ENCODE measurements at places on chromosomes 13 and 19. TPM values are rescaled to one million over a fixed set of nuclear protein-coding genes. Genes with fewer than 3 reads are reported as not detected.

Gene CLIP3
- 4.7 TPM for total RNA-seq

Gene ZNF136
- 4.6 TPM for total RNA-seq

Gene WDR87
- not detected for total RNA-seq

Gene CRB3
- total RNA-seq: 0.21 TPM

Gene C19orf33
- total RNA-seq: 201 TPM

Gene COMP
- 0.69 TPM for total RNA-seq

Gene CLDN10
- total RNA-seq: 10.5 TPM

Gene LRRC63
- total RNA-seq: 0.15 TPM

Gene HSD17B14
- 20.8 TPM for total RNA-seq

DNA sequence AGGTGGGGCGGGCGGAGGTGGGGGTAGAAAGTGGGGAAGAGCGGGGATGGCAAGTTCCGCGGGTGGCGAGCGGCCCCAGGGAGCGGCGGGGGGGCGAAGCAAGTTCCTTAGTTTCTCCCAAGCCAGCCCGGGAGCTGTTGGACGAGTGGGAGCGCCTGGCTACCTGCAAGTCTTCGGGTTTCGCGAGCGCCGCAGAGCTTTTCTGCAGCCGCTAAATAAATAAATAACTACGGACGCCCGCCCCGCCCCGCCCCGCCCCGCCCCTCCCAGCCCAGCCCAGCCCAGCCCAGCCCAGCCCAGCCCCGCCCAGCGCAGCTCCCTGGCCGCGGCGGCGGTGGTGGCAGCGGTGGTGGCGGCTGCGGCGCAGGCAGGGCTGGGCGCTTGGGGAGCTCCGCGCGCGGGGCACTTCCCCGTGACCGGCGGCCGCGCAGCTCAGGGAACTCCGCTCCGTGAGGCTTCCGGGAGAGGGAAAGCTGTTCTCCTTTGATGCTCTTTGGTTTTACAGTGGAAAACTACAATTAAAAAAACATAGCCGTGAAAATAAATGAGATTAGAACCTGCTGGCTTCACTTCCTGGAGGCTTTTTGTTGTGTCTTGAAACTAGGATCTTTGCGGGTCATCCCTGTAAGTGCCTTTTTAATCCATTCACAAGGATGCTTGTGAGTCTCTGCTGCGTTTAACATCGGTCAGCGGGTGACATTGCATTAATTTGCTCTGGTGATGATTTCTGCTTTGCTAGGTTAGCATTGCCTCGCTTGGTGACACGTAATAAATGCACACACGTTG is at the start of gene UBE2L5:
Gene UBE2L5, plus strand, starts transcription at position 440 of the 786 bp plus-strand sequence. CDS start 5,498 bp downstream, outside the sequence.
- peaks cover 5% of the 10 kb centered on the region for H3K4me1 ChIP-seq
- no peaks in the 10 kb centered on the region for H3K36me3 ChIP-seq
- peak within 1 kb of the TSS; percentile 86 for H3K4me3 ChIP-seq
- peak within 1 kb of the TSS; percentile 90 for H3K27ac ChIP-seq

DNA sequence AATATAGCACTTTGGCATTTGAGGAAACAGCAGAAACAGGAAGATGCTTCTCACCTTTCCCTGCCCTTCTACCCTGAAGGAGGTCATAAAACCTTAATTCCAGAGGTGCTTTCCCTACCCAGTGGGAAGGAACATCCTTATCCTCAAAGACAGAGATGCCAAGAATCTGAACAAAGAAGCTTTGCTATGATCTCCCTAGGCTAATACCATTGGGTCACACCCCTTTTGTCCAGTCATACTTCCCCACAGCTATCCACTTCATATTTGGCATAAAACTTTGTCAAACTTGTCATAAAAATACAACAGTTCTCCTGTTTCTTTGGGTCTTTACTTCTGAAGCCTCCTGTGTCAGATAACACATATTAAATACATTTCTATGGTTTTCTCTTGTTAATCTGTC is 21.7 kb upstream of the RXFP2 start:
- no peak for DNase-seq
- no peaks in the 10 kb centered on the region for H3K27me3 ChIP-seq
- H3K36me3 ChIP-seq: no peaks in the 10 kb centered on the region
- no peak overlapping the region for H3K4me3 ChIP-seq
- no peaks in the 10 kb centered on the region for H3K4me1 ChIP-seq
- no peak overlapping the region for H3K27ac ChIP-seq

- no peaks in the 10 kb centered on the region for H3K27me3 ChIP-seq
- H3K27ac ChIP-seq: no peak overlapping the region
- no peaks in the 10 kb centered on the region for H3K4me1 ChIP-seq
- no peak for DNase-seq
These were observed 37.5 kb downstream of the ZNF557 start for GRCh38 chr19:7106711-7107657.

DNA sequence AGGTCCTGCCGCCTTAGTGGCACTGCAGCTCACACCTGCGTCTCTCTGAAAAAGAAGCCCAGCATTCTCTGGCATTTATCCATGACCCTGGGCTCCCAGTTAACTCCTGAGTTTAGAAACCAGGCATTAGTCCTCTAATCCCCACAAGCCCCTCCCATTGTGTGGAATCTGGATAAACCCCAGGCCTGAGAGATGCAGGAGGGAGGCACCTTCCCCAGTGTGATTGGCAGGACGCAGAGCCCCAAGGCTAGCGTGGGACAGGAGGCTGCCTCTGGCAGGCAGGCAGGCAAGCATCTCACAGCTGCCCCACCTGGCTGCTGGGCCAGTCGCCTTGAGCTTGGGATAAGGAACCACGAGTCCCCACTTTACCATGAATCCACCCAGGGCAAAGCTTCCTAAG is 11.0 kb upstream of the SERPINE3 start:
- no peak overlapping the region for H3K4me3 ChIP-seq
- no peak for DNase-seq
- H3K36me3 ChIP-seq: no peaks in the 10 kb centered on the region
- H3K27ac ChIP-seq: no peak overlapping the region
- H3K27me3 ChIP-seq: no peaks in the 10 kb centered on the region
- H3K4me1 ChIP-seq: no peaks in the 10 kb centered on the region

GRCh38 chr19:42140125-42140754 is 8.0 kb upstream of the POU2F2 start:
- H3K4me3 ChIP-seq: no peak overlapping the region
- H3K4me1 ChIP-seq: no peaks in the 10 kb centered on the region
- no peaks in the 10 kb centered on the region for H3K36me3 ChIP-seq

- no peak overlapping the region for H3K27ac ChIP-seq
- H3K4me1 ChIP-seq: no peaks in the 10 kb centered on the region
- DNase-seq: no peak
These were observed 786.2 kb downstream of the PCDH9 start for GRCh38 chr13:66443926-66444325.

DNA sequence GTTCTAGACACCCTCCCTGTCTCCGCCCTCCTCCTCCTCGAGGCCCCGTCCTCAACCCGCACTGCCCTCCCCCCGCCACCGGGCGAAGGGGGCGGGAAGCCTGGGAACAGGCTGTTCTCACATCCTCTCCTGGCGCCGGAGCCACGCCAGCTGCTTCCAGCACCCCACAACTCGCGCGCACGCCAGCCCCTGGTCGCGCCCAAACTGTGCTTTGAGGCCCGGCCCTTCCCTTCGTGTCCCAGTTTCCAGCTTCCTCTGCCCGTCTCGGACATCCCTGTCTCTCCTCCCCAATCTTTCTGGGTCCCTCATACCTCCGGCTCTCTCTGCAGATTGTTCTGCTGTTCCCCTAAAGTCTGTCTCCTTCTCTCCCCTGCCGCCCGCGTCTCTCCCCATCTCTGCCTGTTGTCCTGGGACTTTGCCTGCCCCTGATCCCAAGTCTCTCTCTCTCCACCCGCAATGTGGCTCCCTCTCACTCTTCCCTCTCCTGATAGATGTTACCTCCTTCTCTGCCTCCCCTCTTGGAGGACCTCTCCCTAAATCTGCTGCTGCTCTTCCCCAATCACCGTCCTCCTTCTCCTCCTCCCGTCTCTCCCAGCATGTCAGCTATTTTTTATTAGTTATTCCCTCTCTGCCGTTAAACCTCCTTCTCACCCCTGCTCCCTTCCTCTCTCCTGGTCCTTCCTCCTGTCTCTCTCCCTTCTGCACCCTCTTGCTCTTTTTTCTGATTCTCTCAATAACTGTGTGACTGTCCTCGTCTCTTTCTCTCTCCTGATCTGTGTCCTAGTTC is 14.2 kb downstream of the DPF1 start:
- peaks cover 18% of the 10 kb centered on the region for H3K4me1 ChIP-seq
- no peak overlapping the region for H3K27ac ChIP-seq
- H3K4me3 ChIP-seq: no peak overlapping the region
- no peak for DNase-seq
- H3K36me3 ChIP-seq: no peaks in the 10 kb centered on the region

GRCh38 chr13:46374710-46375109 is 12.3 kb downstream of the RUBCNL start:
- H3K27ac ChIP-seq: no peak overlapping the region
- H3K36me3 ChIP-seq: no peaks in the 10 kb centered on the region
- H3K4me3 ChIP-seq: no peak overlapping the region
- no peak for DNase-seq
- no peaks in the 10 kb centered on the region for H3K4me1 ChIP-seq

GRCh38 chr13:44819245-44819644 is 170.0 kb downstream of the NUFIP1 start:
- H3K4me3 ChIP-seq: no peak overlapping the region
- no peaks in the 10 kb centered on the region for H3K27me3 ChIP-seq
- DNase-seq: peak; percentile 22
- H3K4me1 ChIP-seq: no peaks in the 10 kb centered on the region
- H3K27ac ChIP-seq: no peak overlapping the region

DNA sequence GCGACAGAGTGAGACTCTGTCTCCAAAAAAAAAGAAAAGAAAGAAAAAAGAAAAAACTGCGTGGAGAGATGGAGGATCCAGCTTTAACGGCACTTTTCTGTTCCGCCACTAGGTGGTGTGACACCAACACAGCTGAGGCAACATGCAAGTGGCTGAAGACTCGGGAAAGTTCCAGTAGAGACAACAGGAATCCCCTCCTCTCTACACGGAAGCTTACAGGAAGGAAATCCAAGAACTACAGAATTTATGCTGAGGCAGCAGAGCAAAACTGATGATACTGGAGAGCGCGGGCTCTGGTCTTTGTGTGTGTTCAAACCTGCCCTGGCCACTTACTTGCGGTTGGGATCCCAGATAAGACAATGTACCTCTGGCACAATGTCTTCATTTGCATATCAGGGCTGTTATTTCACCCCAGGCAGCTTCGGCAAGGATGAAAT is 9.9 kb downstream of the RANBP3 start:
- no peak overlapping the region for H3K27ac ChIP-seq
- peak; percentile 42 for DNase-seq
- no peaks in the 10 kb centered on the region for H3K27me3 ChIP-seq

DNA sequence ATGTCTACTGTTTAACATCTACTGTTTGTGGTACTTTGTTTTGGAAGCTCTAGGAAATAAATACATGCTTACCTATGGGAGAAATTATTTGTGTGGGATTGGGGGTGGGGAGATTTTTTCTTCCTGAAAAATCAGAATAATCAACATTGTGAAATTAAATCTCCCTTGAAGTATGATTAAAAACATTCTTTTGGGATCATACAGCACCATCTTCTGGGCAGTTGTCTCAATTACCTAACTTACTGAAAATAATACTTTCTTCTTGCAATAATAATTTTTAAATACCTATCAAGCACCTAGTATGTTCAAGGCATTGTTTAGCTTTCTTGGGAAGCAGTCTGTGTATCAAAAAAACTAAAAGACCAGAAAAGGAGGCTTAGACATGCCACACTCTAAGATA is 576.5 kb upstream of the ARGLU1 start:
- no peaks in the 10 kb centered on the region for H3K27me3 ChIP-seq
- H3K4me3 ChIP-seq: no peak overlapping the region
- H3K4me1 ChIP-seq: no peaks in the 10 kb centered on the region
- H3K27ac ChIP-seq: no peak overlapping the region
- H3K36me3 ChIP-seq: no peaks in the 10 kb centered on the region

- no peaks in the 10 kb centered on the region for H3K27me3 ChIP-seq
- no peak for DNase-seq
- H3K36me3 ChIP-seq: no peaks in the 10 kb centered on the region
- H3K27ac ChIP-seq: no peak overlapping the region
These were observed 73.0 kb downstream of the ANKRD10 start for GRCh38 chr13:110841846-110842245.
